Caco-2 (cell line): ENCODE measurements at places on chromosomes 3 and 15. TPM values are rescaled to one million over a fixed set of nuclear protein-coding genes. Genes with fewer than 3 reads are reported as not detected.

DNA sequence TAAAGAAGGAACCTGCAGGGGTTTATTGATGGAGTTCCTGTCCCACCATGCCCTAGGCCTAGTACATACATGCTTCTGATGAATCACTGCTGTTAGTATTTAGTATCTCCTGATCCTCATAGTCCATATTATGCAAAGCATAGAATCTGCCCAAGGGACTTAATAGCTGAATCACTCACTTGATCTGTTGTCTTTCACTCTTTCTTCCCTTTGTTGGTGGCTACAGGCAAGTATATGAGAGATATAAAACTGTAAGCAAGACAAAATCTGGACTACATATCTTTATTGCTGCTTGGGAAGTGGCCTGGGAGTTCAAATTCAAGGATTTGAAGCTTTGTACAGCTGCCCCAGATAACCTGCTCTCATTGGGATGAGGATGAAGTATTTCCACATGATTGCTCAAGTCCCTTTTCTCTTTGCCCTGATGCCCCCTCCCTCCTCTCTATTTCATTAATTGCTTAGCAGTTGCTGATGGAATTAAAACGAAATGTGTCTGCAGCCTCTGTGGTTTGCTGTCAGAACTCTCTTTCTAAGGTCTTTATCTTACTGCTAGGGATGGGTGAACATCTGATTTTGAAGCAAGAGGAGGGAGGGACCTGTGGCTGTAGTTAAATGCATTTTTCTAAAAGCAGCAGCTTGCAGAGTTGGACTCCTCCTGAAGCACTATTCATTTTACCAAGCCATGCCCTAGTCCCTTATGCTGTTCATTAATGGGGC is 114.1 kb downstream of the ZNF609 start:
- DNase-seq = no peak

DNA sequence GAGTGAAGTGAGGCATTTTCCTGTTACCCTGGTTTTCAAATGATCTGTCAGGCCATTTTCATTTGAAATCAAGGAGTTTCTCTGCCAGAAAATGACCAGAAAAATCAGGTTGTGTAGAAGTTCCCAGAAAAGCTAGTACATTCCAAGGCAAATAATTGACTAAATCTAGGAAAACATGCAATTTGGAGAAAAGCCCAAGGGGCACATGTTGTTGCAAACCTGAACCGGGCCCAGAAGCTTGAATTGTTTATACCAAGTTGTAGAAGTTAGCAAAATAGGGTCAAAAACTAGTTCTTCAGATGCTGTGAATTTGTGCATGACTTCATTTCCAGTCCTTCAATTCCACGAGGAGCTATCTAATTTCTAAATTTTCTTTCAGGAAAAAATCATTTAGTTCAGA is 31.0 kb downstream of the TRIM42 start:
- DNase-seq = no peak

DNA sequence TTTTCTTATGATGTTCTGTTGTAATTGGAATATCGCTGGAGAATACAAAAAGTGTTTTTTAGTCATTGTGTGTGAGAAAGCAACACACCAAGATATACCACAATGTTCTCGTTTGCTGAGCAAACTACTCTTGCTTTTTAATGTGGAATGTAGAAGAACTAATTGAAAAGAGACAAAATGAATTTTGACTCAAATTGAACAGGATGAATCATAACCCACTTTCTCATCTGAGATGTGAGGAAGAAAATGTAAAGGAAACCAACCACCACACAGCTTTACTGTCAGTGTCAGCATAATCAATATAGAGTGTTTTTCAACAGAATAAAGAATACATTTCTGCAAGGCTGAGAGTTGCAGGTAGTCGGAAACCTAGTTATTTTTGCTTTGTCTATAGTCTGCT is 448.8 kb upstream of the TPRG1 start:
- DNase-seq = no peak

Gene GOLGA8G
- total RNA-seq = not detected in 2 replicates

Gene CLEC3B
- total RNA-seq = 1.1 TPM in 1 of 2 replicates, not detected in the other

- peak; percentile 17 for DNase-seq
Measured at GRCh38 chr3:54121414-54122323, 683 bp upstream of the CACNA2D3 start.

- no peak for DNase-seq
Measured at GRCh38 chr15:39781147-39781966, 1.3 kb downstream of the FSIP1 start.

DNA sequence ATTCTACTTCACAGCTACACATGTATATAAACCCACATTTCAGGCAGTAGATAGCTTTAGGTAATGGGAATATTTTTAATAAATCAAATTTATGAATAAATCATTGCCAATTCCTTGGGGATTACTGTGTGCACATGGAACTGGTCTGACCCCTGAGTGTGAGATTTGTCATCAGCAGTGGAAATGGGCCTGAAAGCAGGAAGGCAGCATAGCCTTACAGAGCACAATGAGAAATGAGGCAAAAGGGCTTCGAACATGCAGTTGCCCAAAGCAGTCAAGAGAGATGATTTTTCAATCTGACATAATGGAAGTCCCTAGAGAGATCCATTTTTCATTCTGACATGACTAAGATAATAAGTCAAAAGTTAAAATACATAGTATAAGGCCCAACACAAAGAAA is 599.2 kb downstream of the TUSC7 start:
- no peak for DNase-seq

DNA sequence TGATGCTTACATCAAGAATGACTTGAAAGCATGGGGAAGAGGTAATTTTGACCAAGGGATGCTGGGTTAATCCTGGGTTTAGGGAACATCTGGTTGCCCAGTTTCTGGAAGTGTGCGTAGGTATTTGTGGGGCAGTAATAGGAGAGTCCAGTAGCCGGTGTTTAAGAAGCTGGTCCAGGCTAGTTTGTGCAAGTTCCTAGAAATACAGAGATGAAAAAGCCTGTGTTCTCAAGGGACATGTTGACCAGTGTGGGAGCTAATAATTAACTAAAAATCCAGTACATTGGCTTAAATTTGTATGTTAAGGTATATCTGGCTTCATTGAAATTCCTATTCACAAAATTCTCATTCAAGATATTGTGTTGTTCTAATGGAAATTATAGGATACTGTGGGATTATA is 51.2 kb downstream of the UBE2E2 start:
- peak; percentile 12 for DNase-seq

DNA sequence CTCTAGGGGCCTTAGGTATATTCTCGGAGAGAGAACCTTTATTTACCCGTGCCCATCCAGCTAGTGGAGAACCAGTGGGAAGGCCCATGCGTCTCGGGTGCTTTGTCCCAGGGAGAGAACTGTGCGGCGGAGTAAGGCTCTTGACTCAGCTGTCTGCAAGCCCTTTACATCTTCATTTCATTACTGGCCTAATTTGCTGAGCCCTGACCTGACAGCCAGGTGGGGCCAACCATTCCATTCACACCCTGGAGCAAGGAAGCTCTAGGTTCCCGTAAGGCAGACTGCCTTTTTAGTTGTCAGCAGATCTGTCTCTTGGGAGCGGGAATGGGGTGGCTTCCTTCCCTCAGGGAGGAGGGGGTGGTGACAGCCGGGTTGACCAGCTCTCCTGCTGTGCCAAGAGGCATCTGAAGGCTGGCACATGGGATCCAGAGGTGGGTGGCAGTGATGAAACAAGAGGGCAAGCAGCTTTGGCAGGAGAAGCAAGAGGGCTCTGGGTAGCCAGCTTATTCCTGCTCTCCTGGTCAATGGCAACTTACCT is 36.4 kb downstream of the SV2B start:
- DNase-seq = no peak

DNA sequence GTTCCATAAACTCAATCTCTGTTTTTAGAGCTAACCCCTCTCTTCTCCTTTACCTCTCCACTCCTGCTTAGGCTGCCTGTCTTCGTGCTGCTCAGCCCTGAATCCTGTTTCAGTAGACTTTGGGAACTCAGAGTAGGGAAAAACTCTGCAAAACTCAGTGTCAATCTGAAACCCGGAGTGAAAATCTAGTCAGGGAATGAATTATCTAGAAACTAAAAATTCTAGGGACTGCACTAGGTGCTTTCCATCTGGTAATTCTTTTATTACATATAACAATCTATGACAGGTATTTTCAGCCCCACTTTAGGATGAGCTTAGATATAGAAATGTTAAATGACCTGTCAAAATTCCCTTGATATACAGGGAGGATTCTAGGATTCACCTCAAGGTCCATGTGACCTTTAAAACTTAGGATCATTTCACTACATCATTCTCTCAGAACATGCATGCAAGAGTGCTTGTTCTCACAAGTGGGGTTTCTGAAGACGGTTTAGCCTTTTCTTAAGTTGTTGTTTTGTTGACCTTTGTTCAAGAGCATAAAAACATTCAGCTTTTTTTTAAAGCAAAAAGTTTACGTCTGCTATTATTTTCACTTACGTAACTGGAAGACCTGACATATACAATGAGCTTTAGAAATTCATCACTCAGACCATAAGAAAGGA is 108.2 kb upstream of the MBNL1 start:
- no peak for DNase-seq

Gene UBAP1L
- total RNA-seq = 2.2 and 2.7 TPM in 2 replicates

- no peak for DNase-seq
Measured at GRCh38 chr3:151911462-151911861, 38.0 kb downstream of the SUCNR1 start.

DNA sequence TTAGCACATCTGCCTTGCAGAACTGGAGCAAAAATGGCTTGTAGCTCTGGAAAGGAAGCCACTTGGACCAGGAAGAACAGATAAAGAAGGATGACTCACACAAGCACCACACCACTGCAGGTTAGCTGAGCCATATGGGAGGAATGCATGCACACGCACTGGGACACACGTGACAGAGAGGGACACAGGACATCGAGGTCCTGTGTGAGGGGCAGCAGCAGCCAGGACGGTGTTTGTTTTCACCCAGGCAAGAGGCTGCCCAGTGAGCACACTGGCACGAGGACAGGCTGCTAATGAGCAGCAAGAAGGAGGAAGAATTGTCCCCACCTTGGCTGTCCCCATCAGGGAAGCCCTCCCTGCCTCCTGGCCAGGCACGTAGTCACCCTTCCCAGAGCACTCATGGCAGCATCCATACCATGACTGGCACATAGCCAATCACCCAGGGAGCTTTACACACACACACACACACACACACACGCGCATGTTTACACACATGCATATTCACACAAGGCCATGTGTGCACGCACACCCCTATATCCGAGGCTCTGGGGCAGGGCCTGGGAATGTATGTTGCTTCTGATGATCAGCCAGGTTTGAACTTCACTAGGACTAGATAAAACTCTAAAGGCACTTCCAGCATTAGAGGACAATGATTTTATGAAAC is 24.0 kb upstream of the SPTBN5 start:
- DNase-seq = no peak

- no peak for DNase-seq
Measured at GRCh38 chr15:60752973-60753720, 274.2 kb upstream of the ICE2 start.

- DNase-seq = peak; percentile 53
Measured at GRCh38 chr3:58177747-58178527, 32.8 kb downstream of the DNASE1L3 start.

Gene MKRN3
- 15.2 and 17.3 TPM in 2 replicates for total RNA-seq

Gene GOLGA8F
- total RNA-seq = not detected in 2 replicates

DNA sequence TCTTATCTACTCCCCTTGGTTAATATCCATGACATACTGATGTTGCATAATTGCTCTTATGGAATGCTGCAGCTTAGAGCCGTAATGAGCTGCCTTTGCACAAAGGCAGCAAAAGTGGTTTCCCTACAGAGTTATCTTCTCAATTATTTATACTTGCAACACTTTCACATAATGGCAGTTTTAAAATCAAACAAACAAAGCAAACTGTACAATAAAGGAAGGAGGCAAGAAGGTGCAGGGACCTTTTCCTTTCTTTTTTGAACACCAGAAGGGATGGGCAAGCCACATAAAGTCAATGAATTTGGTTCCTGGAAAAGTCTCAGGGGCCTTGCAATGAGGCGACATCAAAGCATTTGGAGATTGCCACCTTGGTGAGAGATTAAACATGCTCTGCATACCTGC is 188.0 kb downstream of the MEIS2 start:
- DNase-seq = peak; percentile 69

DNA sequence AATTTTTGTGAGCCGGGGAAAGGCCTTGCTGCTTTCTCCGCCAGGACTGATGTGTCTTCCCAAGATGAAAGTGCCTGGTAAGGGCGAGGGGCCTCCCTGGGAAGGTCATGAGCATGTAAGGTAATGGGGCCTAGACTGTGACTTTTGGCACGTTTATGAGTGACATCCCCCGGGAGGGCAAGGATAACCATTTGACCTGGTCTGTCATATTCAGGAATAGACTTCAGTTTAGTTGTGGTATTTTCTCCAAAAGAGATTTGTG is 631 bp upstream of the CNBP start:
- DNase-seq = no peak

DNA sequence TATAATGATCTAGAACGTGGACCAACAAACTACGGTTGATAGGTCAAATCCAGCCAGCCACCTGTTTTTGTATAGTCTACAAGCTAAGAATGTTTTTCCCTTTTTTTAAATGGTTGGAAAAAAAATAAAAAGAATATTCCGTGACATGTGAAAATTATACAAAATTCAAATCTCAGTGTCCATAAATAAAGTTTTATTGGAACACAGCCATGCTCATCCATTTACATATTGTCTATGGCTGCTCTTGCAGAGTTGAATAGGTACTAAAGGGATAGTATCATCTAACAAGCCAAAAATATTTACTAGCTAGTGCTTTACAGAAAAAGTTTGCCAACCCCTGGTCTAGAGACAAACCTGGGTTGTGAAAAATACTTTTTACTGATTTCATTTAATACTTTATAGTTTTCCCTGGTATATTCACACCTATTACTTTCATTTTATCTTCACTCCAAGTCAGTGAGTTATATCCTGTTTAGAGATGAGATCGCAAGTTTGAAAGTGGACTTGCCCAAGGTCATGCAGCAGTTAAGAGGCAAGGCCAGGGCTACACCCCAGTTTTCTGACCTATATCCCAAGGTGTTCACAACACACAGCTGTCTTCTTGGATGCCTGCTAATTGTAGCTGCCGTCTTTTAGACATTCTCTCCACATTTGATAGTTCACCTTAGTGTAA is 58.4 kb downstream of the IGF2BP2 start:
- DNase-seq = no peak

Gene UCN2
- total RNA-seq = 0.54 TPM in 1 of 2 replicates, not detected in the other

GRCh38 chr15:64851503-64851840 is 9.8 kb downstream of the PLEKHO2 start:
- DNase-seq = no peak

Gene EXD1
- total RNA-seq = not detected in 2 replicates

DNA sequence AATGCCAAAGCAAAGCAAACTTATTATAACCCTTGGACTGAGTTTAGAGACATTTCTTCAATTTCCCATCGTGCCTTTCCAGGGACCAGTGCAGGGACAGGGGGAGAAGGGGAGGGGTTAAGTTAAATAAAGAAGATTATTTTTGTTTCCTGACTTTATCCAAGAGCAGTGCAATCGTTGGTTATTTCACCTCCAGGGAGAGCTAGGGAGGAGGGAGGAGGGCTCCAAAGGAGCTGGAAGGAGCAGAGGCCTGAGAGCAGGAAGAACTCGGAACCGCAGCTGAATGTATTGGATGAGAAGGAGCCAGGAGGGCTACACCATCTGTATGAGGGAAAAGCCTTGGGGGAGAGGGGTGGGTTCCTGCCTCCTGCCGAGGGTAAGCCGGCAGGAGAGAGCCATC is 20.7 kb downstream of the HAPLN3 start:
- DNase-seq = no peak
